ENCODE measurements at places on chromosomes 6 and 20.

- no peak for DNase-seq
Observed at GRCh38 chr6:3608159-3608558, 143.4 kb downstream of the PXDC1 start.

DNA sequence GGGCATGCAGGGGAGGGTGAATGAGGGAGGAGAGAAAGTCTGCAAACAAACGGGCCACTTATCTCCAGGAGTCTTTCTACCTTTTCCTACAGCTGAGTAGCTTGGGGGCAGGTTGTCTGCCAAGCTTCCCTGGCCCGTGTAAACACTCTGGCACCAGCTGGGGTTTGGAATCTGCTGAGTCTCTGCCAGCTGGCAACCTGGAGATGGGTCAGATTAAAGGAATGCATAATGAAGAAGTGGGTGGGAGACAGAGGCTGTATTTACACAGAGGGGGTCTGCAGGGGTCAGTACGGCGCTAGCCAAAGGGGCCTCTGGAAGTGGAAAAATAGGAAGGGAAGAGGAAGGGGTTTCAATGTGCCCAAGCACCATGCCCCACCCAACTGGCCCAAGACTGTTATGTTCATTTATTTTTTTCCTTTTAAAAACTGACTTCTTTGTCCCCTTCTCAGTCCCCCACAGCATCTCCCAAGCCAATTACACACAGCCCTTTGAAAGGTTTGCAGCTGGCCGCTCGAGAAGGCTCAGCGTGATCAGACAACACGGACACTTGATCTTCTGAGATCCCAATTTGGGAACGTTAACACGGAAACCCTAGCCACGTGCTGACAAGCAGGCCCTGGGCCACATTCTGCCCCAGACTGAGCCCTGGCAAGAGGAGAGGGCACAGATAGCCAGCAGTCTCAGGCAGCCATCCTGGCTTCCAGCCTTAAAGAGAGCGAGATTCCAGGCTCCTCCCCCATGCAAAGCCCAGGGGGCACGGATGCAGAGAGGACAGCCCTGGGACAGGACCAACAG, 25.2 kb downstream of the TRAM2 start:
- DNase-seq, result no peak

GRCh38 chr20:59585714-59586409, 18.5 kb upstream of the PHACTR3 start:
- no peak for DNase-seq

GRCh38 chr6:84920021-84920420, 155.6 kb upstream of the TBX18 start:
- DNase-seq, result no peak

DNA sequence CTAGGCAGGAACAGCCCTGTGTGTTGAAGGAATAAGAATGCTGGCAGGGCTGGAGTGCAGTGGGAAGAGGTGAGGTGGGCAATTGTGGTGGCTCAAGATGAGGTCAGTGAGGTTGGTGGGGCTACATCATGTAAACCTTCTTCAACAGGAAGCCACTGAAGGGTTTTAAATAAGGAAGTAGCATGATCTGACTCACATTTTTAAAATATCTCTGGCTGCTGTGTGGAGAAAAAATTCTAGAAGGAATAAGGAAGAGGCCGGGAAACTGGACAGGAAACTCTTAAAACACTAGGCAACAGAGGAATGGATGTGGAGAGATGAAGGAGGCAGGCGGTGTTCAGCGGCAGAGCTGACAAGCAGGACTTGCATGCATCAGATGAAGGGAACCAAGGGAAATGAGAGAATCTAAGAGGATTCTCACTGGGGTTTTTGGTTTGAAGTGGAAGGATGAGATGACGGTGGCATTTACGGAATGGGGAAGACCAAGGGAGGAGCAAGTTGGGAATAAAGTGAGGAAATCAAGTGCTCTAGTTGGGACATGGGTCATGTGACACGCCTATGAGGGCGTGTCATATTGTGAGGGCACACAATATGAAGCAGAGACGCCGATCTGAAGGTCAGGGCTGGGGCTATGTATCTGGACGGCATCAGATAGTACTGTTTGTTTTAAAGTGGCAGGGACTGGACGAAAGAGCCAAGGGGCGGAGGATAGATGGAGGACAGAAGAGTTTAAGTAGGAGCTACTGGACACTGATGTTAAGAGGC, 18.2 kb downstream of the TMEM242 start:
- DNase-seq, result no peak

- DNase-seq, result no peak
Observed at GRCh38 chr6:21582651-21583050, 10.9 kb upstream of the SOX4 start.

DNA sequence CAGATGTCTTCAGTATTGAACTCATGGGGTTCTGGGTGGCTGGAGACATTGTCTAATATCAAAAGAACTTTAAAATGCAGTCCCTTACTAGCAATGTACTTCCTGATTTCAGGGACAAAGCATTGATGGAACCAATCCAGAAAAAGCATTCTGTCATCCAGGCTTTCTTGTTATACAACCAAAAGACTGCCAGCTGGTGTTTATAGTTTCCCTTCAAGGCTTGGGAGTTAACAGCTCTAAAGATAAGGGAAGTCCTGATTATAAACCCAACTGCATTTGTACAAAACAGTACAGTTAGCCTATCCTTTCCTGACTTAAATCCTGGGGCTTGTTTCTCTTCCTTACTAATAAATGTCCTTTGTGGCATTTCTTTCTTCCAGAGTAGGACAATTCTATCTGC, 160.0 kb downstream of the COL21A1 start:
- DNase-seq, result no peak

- no peak for DNase-seq
Observed at GRCh38 chr6:34608321-34609091, 52.4 kb upstream of the SPDEF start.

- no peak for DNase-seq
Observed at GRCh38 chr6:7770111-7770510, 44.2 kb downstream of the BMP6 start.

DNA sequence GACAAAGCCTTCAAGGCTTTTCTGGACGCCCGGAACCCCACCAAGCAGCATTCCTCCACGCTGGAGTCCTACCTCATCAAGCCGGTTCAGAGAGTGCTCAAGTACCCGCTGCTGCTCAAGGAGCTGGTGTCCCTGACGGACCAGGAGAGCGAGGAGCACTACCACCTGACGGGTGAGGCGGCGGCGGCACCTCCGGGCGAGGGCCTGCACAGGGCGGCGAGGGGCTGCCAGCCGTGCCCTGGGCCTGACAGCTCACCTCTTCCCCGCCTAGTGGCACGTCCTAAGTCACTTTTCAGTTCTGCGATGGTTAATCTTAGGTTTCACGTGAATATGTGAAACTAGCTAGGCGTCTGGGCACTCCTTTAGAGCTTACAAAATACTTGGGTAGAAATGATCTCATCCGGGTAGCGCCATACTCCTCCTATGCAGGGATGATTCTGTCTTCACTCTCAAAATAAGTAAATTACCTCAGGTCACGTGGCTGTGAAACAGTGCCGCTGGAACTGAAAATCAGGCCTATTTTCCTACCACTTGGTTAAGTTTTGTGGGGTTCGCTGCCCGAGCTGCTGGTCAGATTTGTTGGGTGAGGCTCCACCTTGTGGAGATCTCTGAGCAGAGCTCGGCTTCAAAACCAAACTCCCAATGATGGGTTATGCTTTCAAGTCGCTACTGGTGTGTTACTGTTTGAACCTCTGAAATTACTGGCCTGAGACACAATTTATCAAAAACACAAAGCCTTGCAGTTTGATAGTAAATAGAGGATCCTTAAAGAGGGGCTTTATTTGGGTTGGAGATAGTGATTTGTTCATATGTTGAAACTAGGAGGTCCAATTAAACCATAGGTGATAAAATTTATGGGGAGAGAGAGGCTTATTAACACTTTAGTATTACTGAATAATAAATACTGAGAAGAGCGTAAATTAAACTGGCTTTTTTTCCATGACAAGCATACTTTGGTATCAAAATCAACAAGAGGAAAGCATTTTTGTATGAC, 15.5 kb upstream of the CLDN20 start:
- no peak for DNase-seq

GRCh38 chr6:139311831-139312230, 20.0 kb upstream of the TXLNB start:
- no peak for DNase-seq

DNA sequence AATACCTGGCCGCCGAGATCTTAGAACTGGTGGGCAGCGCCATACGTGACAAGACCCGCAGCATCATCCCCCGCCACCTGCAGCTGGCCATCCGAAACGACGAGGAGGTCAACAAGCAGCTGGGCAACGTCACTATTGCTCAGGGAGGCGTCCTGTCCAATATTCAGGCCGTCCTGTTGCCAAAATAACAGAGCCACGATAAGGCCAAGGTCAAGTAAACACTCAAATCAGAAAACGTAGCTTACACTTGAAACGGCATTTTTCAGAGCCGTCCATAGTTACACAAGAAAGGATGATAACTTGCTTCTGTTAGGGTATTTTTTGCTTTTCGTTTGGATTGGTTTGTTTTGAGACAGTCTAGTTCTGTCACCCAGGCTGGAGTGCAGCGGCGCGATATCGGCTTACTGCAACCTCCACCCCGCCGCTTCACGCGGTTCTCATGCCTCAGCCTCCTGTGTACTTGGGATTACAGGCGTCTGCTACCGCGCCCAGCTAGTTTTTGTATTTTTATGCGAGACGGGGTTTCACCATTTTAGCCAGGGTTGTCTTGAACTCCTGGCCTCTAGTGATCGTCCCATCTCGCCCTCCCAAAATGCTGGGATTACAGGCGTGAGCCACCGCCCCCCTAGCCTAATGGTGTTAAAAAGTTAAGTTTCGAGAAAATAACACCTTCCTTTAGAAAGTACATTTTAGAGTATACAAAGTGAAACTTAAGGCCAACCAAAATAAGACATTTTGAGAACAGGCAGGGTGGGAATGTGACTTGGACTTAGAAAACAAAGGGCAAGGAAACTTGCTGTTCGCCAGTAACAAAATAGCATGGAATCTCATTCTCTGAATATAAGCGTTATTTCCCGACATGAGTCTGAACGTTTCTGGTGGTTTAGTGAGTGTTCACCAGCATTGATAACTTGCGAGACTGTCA, 42.8 kb upstream of the HFE start:
- no peak for DNase-seq

GRCh38 chr20:38497246-38497935, 24.7 kb downstream of the RALGAPB start:
- DNase-seq, result no peak

- DNase-seq, result no peak
Observed at GRCh38 chr6:128230267-128230989, 290.0 kb downstream of the PTPRK start.

DNA sequence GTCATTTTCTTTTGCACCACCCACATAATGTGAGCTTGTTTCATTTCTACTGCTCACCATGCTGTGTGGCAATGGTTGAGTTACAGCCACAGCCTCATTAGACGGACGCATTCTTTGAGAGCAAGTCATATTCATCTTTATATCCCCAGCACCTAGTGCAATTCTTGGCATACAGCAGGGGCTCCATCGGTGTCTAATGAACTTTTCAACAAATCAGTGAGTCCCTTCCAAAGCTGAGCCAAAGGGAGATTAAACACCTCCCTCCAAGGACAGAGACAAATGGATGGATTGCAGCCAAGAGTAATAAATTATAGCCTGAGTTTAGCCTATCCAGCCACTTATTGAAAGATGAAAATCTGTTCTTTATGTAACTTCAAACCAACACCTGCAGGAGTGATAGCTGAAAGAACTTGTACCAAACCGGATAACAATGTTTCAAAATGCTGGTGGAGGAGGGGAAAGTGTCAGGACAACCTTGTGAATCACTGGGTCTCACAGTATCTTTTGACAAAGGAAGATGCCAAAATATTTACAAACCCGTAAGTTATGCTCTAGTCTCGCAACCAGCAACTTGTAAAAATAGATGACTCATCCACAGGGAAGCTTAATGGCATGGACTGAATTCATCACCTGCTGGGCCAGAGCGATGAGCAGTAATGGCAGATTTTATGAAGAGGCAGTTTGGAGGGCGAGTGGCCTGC, 139.0 kb downstream of the PXDC1 start:
- DNase-seq, result no peak

- no peak for DNase-seq
Observed at GRCh38 chr6:112331306-112331705, 15.8 kb upstream of the RFPL4B start.

DNA sequence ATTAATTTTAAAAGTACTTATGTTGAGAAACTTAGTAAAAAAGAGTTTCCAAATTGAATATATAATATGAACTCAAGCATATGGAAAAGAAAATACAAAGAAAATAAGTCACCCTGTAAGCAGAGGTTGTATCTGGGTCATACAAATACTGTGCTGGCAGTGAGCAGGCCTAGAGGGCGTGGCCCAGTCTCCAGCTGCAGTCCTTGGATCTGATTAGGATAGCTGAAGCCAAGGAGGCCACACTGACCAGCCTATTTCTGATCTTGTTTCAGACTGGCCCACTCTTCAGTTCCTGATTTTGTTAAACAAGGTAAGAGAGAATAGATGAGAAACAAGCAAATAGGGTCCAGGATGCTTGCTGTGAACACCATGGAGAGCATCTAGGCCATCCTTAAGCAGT, 228.8 kb downstream of the EPM2A start:
- no peak for DNase-seq

DNA sequence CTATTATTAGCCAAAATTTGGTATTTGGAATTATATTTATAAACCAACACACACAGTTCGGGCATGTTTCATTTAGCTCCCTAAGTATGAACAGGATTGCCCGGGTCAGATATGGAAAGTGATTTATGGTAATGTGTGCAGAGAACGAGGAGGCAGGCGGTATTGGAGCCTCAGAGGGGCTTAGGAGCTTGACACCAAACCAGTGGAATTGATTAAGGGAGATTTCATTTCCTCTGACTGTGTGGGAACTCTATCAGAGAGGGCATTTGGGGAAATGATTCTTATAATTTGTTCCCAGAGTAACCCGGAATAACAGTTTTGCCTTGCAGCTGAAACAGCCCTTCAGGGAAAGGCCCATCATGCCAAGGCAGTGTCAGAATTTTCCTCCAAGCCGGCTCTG, 115.1 kb upstream of the SPTLC3 start:
- no peak for DNase-seq

DNA sequence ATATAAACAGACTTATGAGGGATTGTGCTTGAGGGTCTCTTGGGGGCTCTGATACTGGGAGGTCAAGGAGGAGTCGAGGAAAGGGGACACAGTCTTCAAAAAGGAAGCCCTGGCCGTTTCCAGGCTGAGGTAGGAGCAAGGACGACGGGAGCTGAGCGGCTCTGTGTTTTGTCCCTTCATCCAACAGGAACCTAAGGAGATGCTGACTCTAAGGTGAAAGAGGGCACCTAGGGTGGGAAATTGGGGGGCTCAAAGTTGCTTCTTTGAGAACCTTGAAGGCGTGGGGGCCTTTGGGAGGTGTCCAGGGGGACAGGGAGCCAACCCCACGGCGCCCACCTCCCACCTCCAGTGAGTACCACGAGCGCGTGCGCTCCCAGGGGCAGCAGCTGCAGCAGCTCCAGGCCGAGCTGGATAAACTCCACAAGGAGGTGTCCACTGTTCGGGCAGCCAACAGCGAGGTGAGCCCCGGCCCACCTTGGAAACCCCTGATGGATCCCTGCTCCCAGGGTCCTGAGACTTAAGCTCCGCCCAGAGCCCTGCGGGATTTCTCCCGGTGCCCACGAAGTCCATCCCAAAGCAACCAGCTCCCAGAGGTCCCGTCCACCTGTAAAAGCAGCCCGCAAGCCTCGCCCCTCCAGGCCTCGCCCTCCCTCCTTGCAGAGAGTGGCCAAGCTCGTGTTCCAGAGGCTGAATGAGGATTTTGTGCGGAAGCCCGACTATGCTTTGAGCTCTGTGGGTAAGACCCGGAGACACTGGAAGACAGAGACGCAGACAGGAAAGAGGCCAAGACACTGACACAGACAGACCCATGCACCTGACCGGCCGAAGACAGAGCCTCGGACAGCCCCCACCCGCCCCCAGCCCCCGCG, 2.9 kb downstream of the SPAG4 start:
- no peak for DNase-seq

GRCh38 chr6:5215159-5215558, 45.6 kb downstream of the LYRM4 start:
- DNase-seq, result no peak
